ENCODE measurements at places on chromosomes 1 and 21.

- DNase-seq = no peak
Observed at GRCh38 chr1:1216770-1217620, 3.0 kb upstream of the TNFRSF4 start.

- DNase-seq = no peak
Observed at GRCh38 chr1:211114446-211114845, 19.5 kb downstream of the KCNH1 start.

GRCh38 chr1:966704-967300 is 520 bp downstream of the PLEKHN1 start:
- DNase-seq = no peak

GRCh38 chr1:35043498-35043897 is 11.8 kb upstream of the ZMYM6 start:
- DNase-seq = no peak

GRCh38 chr21:26842974-26843932 is 2.0 kb downstream of the ADAMTS1 start:
- peak; percentile 95 for DNase-seq

DNA sequence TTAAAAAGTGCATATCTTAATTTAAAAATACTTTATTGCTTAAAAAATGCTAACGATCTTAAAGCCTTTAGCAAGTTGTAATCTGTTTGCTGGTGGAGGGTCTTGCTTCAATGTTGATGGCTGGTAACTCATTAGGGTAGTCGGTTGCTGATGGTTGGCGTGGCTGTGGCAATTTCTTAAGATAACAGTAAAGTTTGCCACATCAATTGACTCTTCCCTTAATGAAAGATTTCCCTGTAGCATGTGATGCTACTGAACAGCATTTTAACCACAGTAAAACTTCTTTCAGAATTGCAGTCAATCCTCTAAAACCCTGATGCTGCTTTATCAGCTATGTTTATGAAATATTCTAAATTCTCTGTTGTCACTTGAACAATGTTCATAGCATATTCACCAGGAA is 6.8 kb upstream of the SAMD13 start:
- no peak for DNase-seq

DNA sequence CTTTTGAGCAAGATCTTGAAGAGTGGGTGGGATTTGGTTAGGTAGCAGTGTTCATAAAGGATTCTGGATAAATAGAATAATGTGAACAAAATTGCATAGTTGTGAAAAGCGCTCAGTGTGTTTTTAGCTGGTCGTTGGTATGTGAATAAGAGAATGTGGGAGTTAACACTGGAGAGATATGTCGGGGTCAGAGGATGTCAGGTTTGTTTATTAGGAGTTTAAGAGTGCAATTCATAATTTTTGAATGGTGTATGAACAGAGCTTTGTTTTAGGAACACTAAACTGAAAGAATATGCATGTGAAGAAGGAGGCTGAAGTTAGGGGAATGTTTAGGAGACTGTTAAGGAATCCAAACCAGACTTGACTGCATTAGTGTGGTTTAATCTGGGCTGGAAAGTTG is 9.4 kb downstream of the USP16 start:
- no peak for DNase-seq

DNA sequence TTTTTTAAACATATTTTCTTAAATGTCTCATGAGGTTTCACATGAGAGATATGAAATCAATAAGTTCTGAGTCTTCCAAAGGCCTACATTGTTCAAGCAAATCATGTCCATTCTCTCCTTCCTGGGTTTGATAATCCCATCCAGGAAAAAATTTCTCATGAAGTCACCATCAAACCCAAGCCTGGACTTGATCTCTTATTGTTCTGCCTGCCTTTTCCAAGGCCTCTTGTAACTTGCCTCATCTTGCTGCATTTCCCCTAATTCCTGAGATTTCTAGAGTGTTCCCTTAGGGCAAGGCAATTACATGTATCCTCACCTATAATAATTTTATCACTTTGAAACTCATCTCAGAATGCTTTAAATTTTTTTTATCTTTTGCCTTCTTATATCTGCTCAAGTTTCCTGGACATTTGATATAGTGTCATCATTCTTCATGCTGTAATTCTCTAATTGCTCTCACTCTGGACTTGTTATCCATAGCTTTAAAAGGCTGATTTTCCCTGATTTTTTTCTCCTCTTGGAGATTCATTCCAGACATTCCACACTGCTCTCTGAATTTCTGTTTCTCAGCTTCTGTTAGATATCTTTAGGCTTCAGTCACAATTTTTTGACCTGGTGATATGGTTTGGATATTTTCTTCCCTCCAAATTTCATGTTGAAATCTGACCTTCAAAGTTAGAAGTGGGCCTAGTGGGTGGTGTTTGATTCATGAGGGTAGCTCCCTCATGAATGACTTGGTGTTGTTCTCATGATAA is 126.4 kb downstream of the LRRC7 start:
- DNase-seq = no peak

GRCh38 chr1:99571092-99571734 is 74.7 kb upstream of the PALMD start:
- no peak for DNase-seq

All from skeletal muscle cell (primary cell).